ENCODE measurements at places on chromosomes 4 and X. TPM values are rescaled to one million over a fixed set of nuclear protein-coding genes. Genes with fewer than 3 reads are reported as not detected.

IL9R gene
- not detected for total RNA-seq

PPA2 gene
- total RNA-seq: 84.0 TPM

MAGEB16 gene
- not detected for total RNA-seq

GAGE12H gene
- not detected for total RNA-seq

CCSER1 gene
- 155 TPM for total RNA-seq

TMEM31 gene
- not detected for total RNA-seq
